ENCODE measurements at places on chromosomes 2 and 18. TPM values are rescaled to one million over a fixed set of nuclear protein-coding genes. Genes with fewer than 3 reads are reported as not detected.

DNA sequence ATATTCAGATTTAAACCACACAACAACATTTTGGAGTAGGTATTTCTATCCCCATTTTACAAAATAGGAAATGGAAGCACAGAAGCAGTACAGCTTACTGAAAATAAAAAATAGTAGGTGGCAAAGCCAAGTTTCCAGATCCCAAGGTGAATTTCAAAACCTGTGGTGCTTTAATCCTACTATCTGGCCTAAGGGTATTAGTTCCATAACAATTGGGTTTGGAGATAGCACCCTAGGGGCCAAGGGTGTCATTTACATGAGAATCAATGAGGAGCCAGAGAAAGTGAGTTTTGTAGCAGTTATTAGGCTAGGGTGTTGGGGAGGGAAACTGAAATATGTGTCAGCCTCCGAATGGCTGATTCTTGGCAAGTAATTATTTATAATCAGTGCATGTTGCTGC, 24.9 kb downstream of the OSBPL6 start:
- H3K4me1 ChIP-seq: no peaks in the 10 kb centered on the region
- no peaks in the 10 kb centered on the region for H3K36me3 ChIP-seq
- no peak overlapping the region for H3K27ac ChIP-seq
- H3K27me3 ChIP-seq: no peaks in the 10 kb centered on the region
- no peak overlapping the region for H3K4me3 ChIP-seq

- H3K4me1 ChIP-seq: no peaks in the 10 kb centered on the region
- no peak overlapping the region for H3K27ac ChIP-seq
- no peak overlapping the region for H3K4me3 ChIP-seq
- peak; percentile 62 for DNase-seq
- no peaks in the 10 kb centered on the region for H3K36me3 ChIP-seq
- H3K27me3 ChIP-seq: peaks cover 52% of the 10 kb centered on the region
These were observed 60.0 kb upstream of the OTOS start for GRCh38 chr2:240200230-240201051.

GRCh38 chr2:105417857-105418436, 19.1 kb upstream of the FHL2 start:
- no peak overlapping the region for H3K4me3 ChIP-seq
- no peak overlapping the region for H3K27ac ChIP-seq
- no peaks in the 10 kb centered on the region for H3K4me1 ChIP-seq
- H3K27me3 ChIP-seq: no peaks in the 10 kb centered on the region
- H3K36me3 ChIP-seq: no peaks in the 10 kb centered on the region

DNA sequence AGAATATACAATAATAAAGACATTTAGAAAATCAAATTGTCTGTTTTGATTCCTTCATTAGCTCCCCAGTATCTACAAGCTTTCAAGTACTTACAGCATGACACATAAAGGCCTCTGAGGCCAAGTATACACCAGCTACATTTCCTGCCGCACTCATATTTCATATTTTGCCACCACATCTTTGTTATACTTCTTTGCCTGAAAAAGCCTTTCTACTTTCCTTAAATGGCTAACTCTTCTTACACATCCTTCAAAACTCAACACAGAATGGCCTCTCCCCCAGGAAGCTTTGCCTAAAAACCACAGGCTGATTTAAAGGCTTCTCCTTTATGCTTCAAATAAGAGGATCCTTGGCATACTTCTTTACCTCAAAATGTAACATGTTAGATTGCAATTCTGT, 4.5 kb downstream of the STK17B start:
- peak overlapping the region; percentile 70 for H3K27ac ChIP-seq
- peak; percentile 22 for DNase-seq
- no peak overlapping the region for H3K4me3 ChIP-seq
- no peaks in the 10 kb centered on the region for H3K4me1 ChIP-seq
- H3K27me3 ChIP-seq: no peaks in the 10 kb centered on the region

DNA sequence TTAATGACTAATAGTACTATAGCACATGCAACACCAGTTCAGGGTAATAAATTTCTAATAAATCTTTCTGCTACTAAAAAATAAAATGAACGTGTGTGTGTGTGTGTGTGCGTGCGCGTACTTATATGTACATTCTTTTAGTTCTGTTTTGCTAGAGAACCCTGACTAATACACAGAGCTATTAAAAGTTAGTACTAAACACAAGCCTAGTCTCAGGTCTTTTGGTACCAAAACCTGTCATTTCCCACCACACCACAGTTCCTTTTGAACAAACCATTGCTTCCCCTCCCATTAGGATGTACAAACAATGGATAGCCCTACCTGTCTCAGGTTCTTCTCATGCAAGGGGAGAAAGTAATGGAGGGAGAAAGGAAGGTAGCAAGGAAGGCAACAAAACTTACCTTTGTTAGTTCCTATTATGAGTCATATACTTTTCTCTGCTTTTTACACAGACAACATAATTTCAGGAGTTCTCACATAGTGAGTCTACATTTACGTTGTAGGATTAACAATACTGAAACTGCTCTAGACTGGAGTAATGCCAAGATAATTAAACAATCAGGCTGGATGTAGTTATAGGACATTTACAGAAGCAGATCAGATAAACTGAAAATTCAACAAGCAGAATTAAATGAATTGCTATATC, 427.2 kb downstream of the KCNJ3 start:
- DNase-seq: no peak
- H3K4me3 ChIP-seq: no peak overlapping the region
- no peak overlapping the region for H3K27ac ChIP-seq
- H3K36me3 ChIP-seq: no peaks in the 10 kb centered on the region

GRCh38 chr2:152363936-152364335, 29.0 kb downstream of the FMNL2 start:
- no peaks in the 10 kb centered on the region for H3K27me3 ChIP-seq
- DNase-seq: no peak
- H3K4me3 ChIP-seq: no peak overlapping the region
- H3K4me1 ChIP-seq: peaks cover 5% of the 10 kb centered on the region
- no peaks in the 10 kb centered on the region for H3K36me3 ChIP-seq
- no peak overlapping the region for H3K27ac ChIP-seq

DNA sequence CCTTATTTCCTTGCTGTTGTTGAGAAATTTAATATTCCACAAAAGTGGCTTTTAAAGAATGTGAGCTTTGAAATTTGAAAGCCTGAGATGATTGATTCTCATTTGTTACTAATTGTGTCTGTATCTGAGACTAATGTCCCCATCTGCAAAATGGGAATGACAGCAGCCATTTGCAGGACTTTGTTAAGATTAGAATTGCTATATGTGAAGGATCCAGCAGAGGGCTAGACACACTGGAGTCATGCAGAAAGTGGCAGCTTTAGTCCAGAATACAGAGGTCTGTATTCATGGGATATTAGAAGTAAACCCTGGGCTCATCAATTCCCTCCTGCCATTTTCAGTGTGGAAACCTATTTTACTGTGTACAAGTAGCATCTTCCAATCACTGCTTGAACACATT, 296.5 kb upstream of the GYPC start:
- H3K27ac ChIP-seq: no peak overlapping the region
- H3K4me3 ChIP-seq: no peak overlapping the region
- H3K36me3 ChIP-seq: no peaks in the 10 kb centered on the region
- H3K27me3 ChIP-seq: no peaks in the 10 kb centered on the region

GRCh38 chr2:29460190-29460589, 345.0 kb downstream of the CLIP4 start:
- H3K36me3 ChIP-seq: no peaks in the 10 kb centered on the region
- no peak overlapping the region for H3K27ac ChIP-seq
- no peaks in the 10 kb centered on the region for H3K27me3 ChIP-seq
- DNase-seq: no peak

DNA sequence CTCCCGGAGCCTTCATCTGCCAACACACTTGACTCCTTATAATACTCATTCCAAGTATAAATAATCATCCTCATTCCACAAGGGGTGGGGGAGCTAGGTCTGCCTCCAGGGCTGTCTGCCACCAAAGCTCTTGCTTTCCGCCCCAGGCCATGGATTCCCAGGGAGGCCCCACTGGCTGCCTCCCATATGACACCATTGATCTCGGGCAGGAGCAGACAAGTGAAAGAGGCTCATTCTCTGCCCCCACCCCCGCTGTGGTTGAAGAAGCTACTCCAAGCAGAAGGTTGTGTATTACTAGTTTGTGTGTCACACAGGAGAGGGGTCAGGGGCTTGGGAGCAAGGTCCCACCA, 99.5 kb downstream of the MRO start:
- H3K27ac ChIP-seq: no peak overlapping the region
- H3K36me3 ChIP-seq: no peaks in the 10 kb centered on the region
- no peaks in the 10 kb centered on the region for H3K27me3 ChIP-seq

DNA sequence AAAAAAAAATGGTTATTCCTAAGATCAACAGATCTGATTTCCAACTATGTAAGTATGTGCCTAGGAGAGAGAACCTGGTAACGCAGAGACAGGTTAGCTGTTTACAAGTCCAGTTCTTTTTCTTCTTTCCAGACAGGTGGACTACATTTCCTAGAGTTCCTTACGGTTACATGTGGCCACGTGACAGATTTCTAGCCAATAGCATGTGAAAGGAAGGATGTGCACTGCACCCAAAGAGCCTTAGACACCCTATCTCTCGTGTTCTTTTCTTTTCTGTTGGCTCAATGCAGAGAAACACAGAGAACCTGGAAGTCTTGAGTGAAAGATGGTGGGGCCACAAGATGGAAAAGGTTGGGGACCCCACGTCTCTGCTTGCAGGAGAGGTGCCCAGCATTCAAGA, 375.9 kb downstream of the TNS1 start:
- DNase-seq: no peak
- no peak overlapping the region for H3K4me3 ChIP-seq
- no peaks in the 10 kb centered on the region for H3K27me3 ChIP-seq
- no peaks in the 10 kb centered on the region for H3K36me3 ChIP-seq
- no peak overlapping the region for H3K27ac ChIP-seq

GRCh38 chr2:238864207-238865014, 16.5 kb downstream of the TWIST2 start:
- peaks cover 23% of the 10 kb centered on the region for H3K27me3 ChIP-seq
- H3K4me1 ChIP-seq: peaks cover 35% of the 10 kb centered on the region
- no peak overlapping the region for H3K4me3 ChIP-seq
- H3K27ac ChIP-seq: peak overlapping the region; percentile 76
- H3K36me3 ChIP-seq: no peaks in the 10 kb centered on the region
- peak; percentile 87 for DNase-seq

DNA sequence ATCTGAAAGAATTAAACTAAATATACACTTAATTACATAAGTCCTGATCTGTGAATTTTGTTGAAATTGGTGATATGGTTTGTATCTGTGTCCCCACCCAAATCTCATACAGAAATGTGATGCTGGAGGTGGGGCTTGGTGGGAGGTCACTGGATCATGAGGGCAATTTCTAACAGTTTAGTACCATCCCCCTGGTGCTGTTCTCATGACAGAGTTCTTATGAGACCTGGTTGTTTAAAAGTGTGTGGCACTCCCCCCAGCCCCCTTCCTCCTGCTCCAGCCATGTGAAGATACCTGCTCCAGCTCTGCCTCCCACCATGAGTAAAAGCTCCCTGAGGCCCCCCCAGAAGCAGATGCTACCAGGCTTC, 18.7 kb downstream of the FEZ2 start:
- no peak for DNase-seq
- H3K27me3 ChIP-seq: no peaks in the 10 kb centered on the region
- H3K4me3 ChIP-seq: no peak overlapping the region
- H3K27ac ChIP-seq: no peak overlapping the region
- H3K36me3 ChIP-seq: peaks cover 90% of the 10 kb centered on the region
- peaks cover 23% of the 10 kb centered on the region for H3K4me1 ChIP-seq

GRCh38 chr2:143428700-143429099, 299.5 kb downstream of the ARHGAP15 start:
- no peaks in the 10 kb centered on the region for H3K36me3 ChIP-seq
- H3K27ac ChIP-seq: no peak overlapping the region
- no peaks in the 10 kb centered on the region for H3K27me3 ChIP-seq
- H3K4me1 ChIP-seq: no peaks in the 10 kb centered on the region

GRCh38 chr2:198375083-198375410, 570.7 kb downstream of the PLCL1 start:
- no peaks in the 10 kb centered on the region for H3K4me1 ChIP-seq
- no peak for DNase-seq
- no peaks in the 10 kb centered on the region for H3K36me3 ChIP-seq
- no peaks in the 10 kb centered on the region for H3K27me3 ChIP-seq
- H3K27ac ChIP-seq: no peak overlapping the region

DNA sequence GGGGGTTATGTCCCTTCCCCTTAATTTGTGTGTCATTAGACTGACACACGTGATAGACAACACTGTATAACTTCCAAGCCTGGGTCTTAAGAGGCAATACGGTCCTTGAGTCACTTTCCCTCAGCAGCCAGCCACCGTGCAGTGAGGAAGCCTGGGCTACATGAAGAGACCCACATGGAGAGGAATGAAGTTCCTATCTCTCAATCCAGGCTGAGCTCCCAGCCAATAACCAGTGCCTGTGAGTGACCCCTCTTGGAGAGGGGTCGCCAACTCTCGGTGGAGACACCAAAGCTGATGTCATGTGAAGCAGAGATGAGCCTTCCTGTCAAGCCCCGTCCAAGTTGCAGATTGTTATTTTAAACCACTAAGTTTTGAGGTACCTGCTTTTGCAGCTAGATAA, 5.7 kb upstream of the WDSUB1 start:
- H3K4me3 ChIP-seq: no peak overlapping the region
- no peak overlapping the region for H3K27ac ChIP-seq
- H3K36me3 ChIP-seq: no peaks in the 10 kb centered on the region
- no peak for DNase-seq

GRCh38 chr2:120358734-120359465, 13.0 kb downstream of the INHBB start:
- no peak overlapping the region for H3K27ac ChIP-seq
- no peaks in the 10 kb centered on the region for H3K4me1 ChIP-seq
- no peak overlapping the region for H3K4me3 ChIP-seq
- no peaks in the 10 kb centered on the region for H3K36me3 ChIP-seq

GRCh38 chr2:230457793-230458192, 41.8 kb downstream of the SP100 start:
- H3K27ac ChIP-seq: no peak overlapping the region
- no peaks in the 10 kb centered on the region for H3K36me3 ChIP-seq
- DNase-seq: no peak

- H3K27me3 ChIP-seq: no peaks in the 10 kb centered on the region
- no peaks in the 10 kb centered on the region for H3K4me1 ChIP-seq
- no peak for DNase-seq
These were observed 41.1 kb downstream of the ACVR1C start for GRCh38 chr2:157587576-157587975.

GRCh38 chr2:156110890-156111289, 221.6 kb downstream of the NR4A2 start:
- H3K27ac ChIP-seq: no peak overlapping the region
- no peaks in the 10 kb centered on the region for H3K27me3 ChIP-seq
- no peaks in the 10 kb centered on the region for H3K4me1 ChIP-seq
- no peak for DNase-seq

GRCh38 chr2:48723129-48723528, 32.4 kb downstream of the LHCGR start:
- H3K36me3 ChIP-seq: no peaks in the 10 kb centered on the region
- no peak overlapping the region for H3K4me3 ChIP-seq
- H3K27ac ChIP-seq: no peak overlapping the region
- no peak for DNase-seq
- no peaks in the 10 kb centered on the region for H3K27me3 ChIP-seq

- H3K4me3 ChIP-seq: no peak overlapping the region
- H3K27me3 ChIP-seq: no peaks in the 10 kb centered on the region
- no peaks in the 10 kb centered on the region for H3K36me3 ChIP-seq
- H3K4me1 ChIP-seq: peaks cover 3% of the 10 kb centered on the region
- H3K27ac ChIP-seq: no peak overlapping the region
These were observed 16.0 kb upstream of the RGPD4 start for GRCh38 chr2:107810734-107811133.

- no peak overlapping the region for H3K27ac ChIP-seq
- no peaks in the 10 kb centered on the region for H3K4me1 ChIP-seq
- H3K4me3 ChIP-seq: no peak overlapping the region
- DNase-seq: no peak
- no peaks in the 10 kb centered on the region for H3K27me3 ChIP-seq
These were observed 40.3 kb upstream of the SCG2 start for GRCh38 chr2:223642506-223642905.

SCN7A gene
- total RNA-seq: 21.9 TPM

AQP12B gene
- not detected for total RNA-seq

ST6GAL2 gene
- total RNA-seq: 0.93 TPM

GALR1 gene
- not detected for total RNA-seq

ANKRD30B gene
- total RNA-seq: not detected

STAT4 gene
- total RNA-seq: 4.4 TPM

POTEJ gene
- not detected for total RNA-seq
